Stimulated activated CD4-positive, alpha-beta T cell treated with anti-CD3 and anti-CD28 coated beads, Interleukin-1b, Interleukin-23, amount 100 ng/mL, for 1 hour (primary cell): ENCODE measurements at places on chromosomes 2 and 18.

- DNase-seq: no peak
Measured at GRCh38 chr18:22346401-22346952, 71.2 kb downstream of the CTAGE1 start.

- peak; percentile 28 for DNase-seq
Measured at GRCh38 chr2:68185541-68186164, 28.0 kb downstream of the PNO1 start.

DNA sequence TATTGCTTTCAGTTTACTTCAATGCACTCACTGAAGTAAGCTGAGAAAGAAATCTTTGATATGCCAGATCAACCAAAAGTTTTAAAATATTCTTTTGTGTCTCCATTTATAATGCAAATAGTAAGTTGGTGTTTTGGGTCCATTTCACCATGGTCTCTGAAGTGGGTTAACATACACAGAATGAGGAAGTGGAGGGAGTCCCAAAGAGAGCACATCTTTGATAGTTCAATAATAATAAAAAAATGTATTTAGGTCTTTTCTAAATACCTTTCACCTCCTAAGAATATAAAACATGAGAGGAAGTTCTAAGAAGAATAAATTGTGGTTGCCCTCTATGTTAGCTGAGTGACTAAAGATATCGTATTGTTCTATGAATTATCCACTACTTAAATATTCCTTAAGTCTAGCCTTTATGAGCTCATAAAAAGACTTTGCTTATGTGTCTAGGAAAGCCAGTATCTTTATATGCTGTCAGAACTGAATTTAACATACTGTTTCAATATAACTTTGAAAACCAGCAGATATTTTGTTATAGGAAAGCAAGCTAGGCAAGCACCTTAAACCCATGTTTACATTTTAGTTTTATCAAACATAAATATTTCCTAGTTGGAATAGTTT, 148.7 kb upstream of the ZEB2 start:
- no peak for DNase-seq

GRCh38 chr2:29042561-29043075, 31.7 kb downstream of the PCARE start:
- no peak for DNase-seq

DNA sequence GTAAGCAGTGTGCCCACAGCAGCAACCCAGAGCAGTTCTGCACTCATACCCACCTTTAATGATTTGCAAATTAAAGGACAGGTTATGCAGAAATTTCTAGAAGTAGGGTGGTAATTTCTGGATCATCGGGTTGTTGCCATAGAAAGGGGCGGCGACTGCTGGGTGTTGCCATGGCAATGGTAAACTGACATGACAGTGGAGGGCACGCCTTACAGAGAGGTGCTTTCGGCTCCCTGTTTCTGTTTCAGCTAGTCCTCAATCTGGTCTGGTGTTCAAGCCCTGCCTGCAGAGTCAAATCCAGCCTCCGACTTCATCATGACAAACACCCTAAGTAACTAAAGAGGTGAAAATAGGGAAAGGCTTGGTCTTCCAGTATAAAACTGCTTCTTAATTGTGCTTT, 667.7 kb downstream of the SOCS6 start:
- no peak for DNase-seq

GRCh38 chr2:46340740-46341420, 43.7 kb downstream of the EPAS1 start:
- DNase-seq: no peak

- no peak for DNase-seq
Measured at GRCh38 chr2:216735086-216735485, 39.7 kb upstream of the IGFBP5 start.

- no peak for DNase-seq
Measured at GRCh38 chr2:45068571-45069140, 59.4 kb upstream of the SIX2 start.

DNA sequence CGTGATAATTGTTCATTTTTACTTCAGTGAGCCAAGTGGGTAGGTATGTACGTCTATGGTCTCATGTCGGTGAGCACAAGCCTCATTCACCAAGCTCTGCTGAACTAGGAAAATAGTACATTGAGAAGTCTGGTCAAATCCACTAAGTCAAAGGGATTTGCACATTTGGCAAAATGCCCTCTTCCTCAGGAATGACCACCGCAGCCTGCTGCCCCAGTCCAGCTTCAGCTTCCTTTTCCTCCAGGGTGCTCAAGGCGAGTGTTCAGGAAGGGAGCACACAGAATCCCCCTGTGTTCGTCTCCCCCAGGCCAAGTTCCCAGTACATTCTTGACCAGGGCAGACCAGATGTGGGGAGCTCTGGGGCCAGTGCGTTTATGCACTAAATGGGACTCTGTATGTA, 23.0 kb downstream of the TCF7L1 start:
- no peak for DNase-seq

GRCh38 chr2:19346983-19347618, 11.3 kb downstream of the OSR1 start:
- no peak for DNase-seq

- DNase-seq: no peak
Measured at GRCh38 chr18:70086085-70086484, 119.4 kb downstream of the RTTN start.

- DNase-seq: no peak
Measured at GRCh38 chr2:238706163-238706562, 141.7 kb upstream of the TWIST2 start.

DNA sequence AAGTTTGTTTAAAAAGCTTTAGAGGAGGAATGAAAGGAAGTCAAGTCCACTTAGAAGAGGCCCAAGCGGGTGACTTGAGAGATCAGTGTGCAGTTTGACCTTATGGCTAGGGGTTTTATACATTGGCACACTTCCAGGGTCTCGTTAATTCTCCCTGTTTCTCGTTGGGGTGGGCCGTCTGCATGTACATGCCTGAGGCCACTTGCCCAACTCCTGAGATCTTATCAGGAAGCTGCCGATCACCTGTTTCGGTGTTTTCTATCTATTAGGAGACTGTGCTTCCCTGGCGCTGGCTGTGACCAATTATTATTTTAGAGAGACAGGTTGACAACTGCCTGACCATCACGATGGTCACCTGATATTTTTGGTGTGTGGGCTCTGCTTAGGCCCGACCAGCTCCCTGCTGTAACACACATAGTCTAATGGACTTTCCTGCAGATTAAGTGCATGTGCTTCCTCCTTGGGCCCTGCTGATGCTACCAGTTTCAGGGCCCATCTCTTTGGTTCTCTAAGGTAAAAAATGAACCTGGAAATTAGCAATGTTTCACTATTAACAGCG, 31.0 kb upstream of the MSH6 start:
- no peak for DNase-seq

GRCh38 chr2:231259104-231259503, 60.7 kb downstream of the ARMC9 start:
- no peak for DNase-seq

DNA sequence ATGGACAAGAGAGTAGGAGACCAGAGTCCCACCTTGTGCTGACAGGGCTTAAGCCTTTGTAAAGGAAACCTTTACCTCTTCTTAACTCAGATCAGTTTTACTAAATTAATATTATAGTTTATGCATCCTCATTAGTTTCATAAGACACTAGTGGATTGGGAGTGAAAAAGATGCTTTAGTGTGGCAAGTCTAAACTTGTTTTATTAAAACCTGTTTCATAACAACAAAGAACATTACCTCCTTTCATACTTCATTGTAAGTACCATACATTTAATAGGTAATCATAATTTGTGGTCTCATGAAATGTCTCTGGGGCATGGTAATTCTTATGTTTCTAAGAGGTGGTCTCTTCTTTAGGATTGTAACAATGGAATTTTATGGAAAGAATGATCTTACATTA, 63.4 kb downstream of the PIKFYVE start:
- no peak for DNase-seq

DNA sequence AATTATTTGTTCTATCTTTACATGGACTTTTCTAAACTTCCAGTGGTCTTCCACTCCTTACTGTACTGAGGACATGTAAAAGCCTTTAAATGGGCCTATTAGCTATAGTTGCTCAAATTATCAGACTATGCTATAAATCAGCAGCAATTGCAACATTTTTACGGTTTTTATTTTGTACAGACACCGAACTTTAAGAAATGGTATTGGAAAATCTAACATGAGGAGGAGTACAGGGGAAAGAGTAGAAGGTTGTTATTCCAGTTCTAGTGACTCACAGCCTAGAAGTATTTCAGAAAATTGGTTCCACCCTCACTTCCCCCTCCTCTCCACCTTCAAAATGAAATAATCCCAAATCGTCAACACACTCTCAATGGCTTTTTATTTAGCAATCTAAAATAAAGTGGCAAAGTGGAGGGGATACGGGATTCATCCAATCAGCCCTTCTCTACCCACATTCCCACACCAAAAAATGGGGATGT, 1.1 kb downstream of the NCKAP1 start:
- DNase-seq: no peak

GRCh38 chr2:239461291-239462190, 60.7 kb upstream of the HDAC4 start:
- no peak for DNase-seq

- no peak for DNase-seq
Measured at GRCh38 chr18:44450226-44450625, 230.5 kb upstream of the SETBP1 start.

GRCh38 chr2:23619941-23620340, 235.0 kb downstream of the KLHL29 start:
- DNase-seq: no peak

DNA sequence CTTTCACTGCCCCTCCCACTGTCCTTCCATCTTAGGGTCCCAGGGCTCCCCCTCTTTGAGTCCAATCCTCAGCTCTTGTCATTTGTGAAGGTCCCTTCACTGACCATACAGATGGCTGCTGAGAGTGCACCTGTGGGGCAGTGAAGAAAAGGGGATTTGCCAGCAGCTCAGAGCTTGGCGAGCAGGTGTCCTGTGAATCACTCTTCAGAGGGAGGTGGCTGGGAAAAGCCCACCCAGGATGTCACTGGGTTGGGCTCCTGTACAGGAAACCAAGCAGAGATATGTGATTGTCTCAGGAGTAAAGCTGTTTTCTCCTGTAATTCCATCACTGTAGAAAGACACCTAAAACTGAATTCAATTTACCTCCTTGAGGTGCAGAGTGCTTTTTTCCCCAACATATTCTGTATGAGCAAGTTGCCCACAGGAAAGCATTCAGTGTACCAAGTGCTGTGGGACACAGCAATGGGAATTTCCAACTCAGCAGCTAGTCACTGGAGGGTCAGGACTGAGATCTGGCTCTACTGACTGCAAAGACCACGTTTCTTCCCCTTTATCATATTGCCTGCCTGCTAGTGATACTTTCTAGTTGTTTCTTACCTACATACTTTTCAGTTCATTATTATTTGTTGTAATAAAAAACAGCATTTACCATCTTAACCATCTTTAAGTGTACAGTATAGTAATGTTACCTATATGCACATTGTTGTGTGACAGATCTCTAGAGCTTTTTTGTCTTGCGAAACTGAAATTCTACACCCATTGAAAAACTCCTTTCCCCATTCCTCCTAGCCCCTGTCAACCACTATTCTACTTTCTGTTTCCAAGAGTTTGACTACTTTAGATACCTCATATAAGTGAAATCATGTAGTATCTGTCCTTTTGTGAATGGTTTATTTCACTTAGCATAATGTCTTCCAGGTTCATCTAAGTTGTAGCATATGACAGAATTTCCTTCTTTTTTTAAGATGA, 239.1 kb downstream of the TSN start:
- no peak for DNase-seq

DNA sequence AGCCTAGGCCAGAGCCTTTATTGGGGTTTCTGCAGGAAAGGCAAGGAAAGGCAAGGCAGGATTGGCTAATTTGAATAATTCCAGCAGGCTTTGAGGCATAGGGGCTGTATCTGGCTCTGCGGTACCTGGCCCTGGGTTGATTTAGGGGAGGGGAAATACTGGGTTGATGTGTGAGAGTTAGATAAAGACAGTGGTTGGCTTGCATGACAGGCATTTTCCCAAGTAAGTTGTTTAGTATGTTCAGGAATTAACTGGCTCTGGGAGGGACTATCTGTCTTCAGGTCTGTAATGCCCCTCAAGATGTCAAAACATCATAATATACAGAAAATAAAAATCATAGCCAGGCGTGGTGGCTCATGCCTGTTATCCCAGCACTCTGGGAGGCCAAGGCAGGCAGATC, 98.7 kb downstream of the UBR3 start:
- no peak for DNase-seq

GRCh38 chr2:203972066-203972465, 35.5 kb downstream of the ICOS start:
- no peak for DNase-seq

DNA sequence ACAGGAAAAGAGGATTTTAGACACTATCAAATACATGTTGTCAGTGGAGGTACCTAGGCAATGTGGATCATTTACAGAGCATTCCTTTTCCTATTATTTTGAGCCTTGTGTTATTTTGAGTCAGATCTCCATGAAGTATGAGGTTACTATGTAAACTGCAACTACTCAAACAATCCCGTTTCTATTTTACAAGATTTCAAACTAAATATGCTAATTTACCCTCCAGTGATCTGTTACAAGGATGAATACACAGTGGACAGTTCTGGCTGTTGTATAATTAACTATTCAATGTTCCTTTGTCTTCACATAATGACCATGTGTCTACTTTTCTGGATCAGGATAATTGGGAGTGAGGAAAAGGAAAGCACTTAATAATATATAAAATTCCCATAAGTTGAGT, 4.6 kb downstream of the HOXD1 start:
- no peak for DNase-seq

DNA sequence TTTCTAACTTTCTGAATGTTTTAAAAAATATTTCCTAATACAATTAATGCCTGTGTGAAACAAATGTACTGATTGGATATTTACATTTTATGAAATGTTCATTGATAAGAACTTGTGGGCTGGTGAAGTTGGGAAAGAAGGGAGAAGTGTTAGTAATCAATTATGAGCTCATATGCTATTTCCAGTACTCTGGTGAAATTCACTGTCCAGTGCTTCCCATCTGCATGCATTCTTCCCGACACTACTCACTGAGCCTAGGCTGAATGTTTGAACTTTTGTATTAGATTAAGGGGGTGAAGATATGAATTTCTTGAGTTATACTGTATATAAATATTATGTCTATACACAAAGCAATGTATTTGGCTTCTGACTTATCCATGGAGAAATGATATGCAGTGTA, 36.0 kb downstream of the SKA1 start:
- no peak for DNase-seq

DNA sequence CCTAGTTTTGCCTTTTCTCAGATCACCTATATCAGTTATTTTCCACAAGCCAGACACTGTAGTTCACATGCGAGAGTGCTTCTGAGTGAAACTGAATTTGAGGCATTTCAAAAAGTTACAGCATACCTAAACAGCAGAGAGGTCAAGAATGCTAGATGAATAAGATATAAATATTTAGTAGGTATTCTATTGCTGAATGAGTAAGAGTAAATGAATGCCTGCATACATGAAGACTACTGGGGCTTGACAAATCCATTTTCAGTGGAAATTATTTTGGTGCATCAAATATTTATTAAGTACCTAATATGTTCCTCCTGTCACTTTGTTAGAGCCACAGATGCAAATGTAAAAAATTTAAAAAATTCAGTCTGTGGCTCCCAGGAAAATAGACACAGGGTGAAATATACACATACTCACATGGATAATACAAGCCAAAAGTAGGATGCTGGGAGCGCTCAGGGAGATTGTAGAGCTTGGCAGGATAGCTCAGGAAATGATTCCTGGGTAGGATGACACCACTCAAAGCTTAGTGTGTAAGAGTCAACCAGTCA, 27.6 kb upstream of the CDC42EP3 start:
- no peak for DNase-seq
